ENCODE measurements at places on chromosomes 5 and 9.

DNA sequence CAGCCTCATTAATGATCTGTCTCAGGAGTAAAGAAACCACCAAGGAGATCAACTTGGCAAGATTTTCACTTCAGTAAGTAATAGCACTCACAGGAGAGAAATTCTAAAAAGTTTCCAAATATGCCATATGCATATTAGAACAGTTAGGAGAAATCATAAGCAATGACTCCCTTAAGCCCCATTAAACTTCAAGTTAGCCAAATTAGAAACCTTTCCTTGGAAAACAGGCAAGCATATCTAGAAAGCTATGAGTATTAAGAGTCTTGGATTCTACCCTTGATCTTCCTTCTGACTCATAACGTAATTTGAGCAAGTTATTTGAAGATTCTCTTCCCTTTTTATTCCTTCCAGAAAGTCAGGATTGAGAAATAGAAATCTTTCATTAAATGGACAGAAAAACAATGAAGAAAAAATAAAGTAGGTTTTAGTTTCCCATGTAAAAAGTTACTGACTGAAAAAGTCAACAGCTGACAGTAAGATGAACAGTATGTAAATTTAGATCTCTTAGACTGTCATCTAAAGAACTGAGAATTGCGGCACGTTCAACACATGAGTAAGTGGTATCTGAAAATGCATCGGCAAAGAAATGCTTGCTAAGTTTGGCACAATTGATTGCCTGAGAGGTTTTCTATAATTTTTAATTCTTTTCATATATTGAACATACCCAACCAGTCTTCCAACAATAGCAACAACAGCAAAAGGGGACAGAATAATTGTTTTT, 565.7 kb upstream of the FTMT start:
- DNase-seq = no peak

DNA sequence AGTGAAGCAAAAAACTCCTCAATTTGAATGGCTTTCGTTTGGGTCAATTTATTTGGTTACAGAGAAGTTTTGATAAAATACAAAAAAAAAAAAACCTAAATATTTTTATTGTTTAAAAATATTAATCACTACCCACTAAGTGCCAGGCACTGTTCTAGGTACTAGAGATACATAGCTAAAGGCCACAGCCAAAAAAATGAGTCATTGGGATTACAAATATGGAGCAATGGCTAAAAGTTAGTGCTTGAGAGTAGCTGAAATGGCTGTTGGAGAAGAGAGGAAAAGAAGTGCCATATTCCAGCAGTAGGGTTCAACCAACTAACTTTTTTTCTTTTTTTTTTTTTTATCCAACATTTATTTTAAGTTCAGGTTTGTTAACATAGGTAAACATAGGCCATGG, 130.1 kb upstream of the PTGER4 start:
- DNase-seq = no peak

DNA sequence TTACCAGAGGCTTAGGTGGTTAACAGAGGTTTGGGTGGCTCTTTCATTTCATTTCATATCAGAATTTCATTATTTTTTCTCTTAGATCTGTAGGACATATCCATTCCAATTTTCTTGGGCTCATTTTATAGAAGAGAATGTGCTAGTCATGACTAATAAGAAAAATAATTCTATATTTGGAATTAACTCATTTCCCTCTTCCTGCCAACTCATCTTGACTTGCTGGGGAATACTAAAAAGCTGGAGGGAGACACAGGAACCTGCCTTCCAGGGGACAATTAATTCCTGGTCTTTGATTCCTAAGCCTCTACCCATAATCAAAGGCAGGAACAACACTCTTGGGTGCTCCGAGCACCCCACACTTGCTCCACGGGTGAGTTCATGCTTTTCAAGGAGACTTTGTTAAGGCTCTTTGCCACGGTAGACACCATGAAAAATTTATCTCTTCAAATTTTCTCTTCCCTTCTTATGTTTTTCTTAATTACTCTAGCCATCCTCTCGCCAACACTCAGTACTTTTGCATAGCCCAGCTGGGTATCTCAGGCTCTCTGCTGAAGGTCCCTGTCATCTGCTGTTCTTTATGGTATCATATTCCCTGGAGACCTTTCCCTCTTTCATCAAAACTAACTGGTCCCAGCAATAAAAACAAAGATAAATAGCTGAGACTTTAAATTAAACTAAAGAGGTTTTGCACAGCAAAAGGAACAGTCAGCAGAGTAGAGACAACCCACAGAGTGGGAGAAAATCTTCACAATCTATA, 273.9 kb downstream of the NPR3 start:
- DNase-seq = no peak

DNA sequence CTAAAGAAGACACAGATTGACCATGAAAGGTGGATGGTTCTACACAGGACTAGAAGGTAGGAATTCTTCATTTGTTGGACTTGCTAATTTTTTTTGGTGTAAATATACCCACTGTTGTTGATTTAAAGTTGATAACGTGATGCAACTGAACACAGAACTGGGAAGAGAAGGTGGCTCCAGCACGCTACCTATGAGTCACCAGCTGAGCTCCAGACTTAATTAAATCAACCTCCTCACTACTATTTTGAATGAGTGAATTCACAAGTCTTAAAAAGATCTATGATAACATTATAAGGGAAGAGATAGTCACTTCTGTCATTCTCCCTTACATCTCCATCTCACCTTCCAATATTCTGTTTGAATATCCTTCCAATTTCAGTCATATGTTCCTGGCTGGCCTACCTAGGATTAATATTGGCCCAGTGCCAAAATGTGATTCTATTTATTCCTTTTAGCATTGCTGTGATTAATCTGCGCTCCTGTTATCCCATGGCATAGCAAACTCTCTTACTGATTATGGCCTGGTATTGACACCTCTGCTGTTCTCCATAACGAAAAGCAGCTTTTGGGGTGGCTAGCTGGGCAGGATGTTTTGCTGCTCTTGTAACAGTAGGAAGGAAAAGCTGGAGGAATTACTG, 135.9 kb upstream of the CCDC152 start:
- no peak for DNase-seq

GRCh38 chr5:170581211-170581610, 77.4 kb downstream of the KCNIP1 start:
- no peak for DNase-seq

DNA sequence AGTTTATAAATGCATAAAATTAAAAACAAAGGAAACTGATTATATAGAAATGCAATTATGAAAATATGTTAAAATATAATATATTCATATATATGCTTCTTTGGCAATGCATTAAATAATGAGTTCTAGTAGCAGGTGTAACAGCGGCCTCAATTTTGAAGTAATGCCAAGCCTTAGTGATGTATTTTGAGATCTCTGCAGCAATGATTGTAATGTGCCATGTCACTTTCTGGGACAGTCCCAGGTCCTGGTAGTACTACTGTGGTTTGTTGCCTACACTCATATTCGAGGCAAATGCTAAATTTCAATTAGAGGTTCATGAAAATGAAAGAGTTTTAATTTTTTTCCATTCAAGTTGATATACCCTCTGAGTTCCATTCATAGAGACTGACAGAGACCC, 75.8 kb upstream of the ORM1 start:
- DNase-seq = no peak

DNA sequence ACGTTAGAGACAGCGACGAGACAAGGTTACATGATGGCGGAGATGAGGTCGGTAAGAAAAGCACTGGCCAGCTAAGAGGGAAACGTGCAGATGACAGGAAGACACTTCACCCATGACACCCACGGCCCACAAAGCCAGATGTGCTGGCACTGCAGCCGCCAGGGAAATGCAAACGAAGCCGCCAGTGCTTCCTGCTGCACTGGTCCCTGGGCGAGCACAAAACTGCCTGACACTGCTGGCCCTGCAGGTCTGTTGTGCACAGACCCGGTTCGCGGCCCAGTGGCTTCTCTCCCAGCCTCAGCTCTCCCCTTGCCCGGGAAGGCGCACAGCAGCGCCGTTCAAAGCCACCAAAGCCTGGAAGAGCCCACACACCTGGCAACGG, 20.3 kb downstream of the QSOX2 start:
- peak; percentile 6 for DNase-seq

DNA sequence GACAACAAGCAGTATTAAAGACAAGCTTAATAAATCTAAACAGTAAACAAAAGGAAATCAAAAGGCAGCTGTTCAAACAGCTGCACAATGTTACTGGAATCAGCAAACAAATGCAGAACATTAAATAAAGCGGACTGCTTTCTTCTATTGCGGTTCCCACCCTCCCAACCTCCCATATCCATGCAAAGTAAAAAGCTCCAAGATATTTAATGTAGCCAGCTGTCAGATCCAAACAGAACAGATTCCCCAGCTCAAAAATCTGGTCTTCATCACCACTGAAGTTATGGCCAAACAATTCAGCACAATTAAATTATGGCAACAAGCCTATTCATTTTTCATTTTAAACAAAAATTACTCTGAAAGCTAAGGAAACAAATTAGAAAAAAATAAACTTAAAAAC, 75.9 kb downstream of the SLC38A9 start:
- no peak for DNase-seq

- DNase-seq = peak; percentile 7
Measured at GRCh38 chr5:178206166-178207101, 2.1 kb downstream of the HNRNPAB start.

GRCh38 chr9:124242331-124243194, 15.2 kb upstream of the NEK6 start:
- no peak for DNase-seq

- DNase-seq = no peak
Measured at GRCh38 chr5:113703266-113703665, 189.8 kb downstream of the YTHDC2 start.

DNA sequence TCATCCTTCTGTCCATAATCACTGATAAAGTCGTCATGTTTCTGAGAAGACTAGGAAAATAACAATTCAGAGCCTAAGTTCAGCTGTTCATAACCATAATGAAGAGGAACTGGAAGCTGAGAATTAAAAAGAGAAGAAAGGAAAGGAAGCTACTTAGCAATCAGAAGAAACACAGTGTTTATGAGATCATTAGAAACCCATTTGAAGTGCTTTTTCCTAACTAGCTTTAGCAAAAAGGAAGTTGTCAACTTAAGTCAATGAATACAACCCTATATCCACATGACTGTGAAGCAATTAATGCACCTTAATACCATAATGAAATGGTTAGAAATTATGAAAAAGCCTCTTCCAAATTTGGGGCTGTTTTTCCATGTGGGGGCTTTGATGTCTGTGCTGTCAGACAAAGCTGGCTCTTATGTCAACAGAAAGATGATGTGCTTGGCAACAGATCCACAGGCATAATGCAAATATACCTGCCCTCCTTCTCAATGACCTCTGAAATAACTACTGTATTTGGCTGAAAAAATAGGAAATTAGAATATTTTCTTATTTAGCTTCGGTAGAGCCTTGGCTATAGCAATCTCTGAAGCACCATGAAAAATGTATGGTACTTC, 463.5 kb downstream of the RASEF start:
- DNase-seq = no peak

GRCh38 chr9:123389070-123389469, 33.1 kb downstream of the CRB2 start:
- no peak for DNase-seq

DNA sequence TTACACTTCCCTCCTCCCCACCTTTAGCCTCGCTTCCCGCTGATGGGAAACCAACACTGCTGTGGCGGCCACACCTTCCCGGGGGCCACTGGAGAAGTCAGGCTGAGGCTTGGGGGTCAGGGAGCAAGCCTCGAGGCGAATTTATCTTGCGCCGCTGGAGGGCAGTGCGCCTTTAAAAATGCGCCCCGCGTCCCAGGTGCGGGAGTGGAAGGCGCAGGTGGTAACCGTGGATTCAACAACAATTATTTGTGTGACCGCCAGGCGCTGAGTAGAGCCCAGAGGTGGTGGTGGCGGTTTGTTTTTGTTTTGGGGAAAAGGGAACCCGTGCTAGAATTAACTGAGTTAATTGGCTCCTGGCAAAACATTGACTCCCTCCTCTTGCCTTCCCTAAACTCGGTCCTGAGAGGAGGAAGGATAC, 1.1 kb downstream of the CFAP77 start:
- DNase-seq = peak; percentile 72

DNA sequence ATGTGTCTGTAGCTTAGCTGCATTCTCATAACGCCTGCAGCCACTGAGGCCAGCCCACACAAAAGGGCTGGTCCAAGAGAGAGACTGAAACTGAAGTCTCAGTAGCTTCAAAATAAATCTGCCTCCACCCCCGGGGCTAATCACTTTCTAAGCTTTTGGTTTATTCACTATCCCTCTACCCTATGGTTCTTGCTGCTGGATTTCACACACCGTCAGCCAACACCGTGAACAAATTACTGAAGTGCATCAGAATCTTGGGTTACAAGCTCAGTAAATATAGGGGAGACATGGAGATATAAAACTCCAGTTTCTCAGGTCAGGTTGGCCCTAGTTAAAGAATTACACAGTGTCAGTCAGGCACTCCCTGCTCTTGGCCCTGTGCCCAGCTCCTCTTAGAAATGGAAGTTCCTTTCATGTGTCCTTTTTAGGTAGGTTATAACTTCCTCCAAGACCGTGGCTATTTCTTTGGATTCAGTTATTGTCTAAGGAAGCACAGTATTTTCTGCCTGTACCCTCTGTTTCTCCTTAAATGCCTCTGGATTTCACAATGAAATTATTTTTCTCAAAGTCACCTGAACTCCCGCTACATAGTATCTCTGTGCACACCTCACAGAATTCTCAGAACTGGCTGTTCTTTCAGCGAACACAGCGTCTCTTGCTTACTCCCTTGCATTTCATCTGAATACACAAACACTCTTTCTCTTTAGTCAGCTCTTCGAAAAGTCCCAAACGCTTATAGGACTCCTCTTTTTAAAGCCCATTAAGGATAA, 112.5 kb downstream of the FAM174A start:
- DNase-seq = peak; percentile 33

GRCh38 chr5:105828821-105829220, 1841.9 kb downstream of the EFNA5 start:
- DNase-seq = no peak

- no peak for DNase-seq
Measured at GRCh38 chr9:132846918-132847515, 31.1 kb downstream of the AK8 start.

DNA sequence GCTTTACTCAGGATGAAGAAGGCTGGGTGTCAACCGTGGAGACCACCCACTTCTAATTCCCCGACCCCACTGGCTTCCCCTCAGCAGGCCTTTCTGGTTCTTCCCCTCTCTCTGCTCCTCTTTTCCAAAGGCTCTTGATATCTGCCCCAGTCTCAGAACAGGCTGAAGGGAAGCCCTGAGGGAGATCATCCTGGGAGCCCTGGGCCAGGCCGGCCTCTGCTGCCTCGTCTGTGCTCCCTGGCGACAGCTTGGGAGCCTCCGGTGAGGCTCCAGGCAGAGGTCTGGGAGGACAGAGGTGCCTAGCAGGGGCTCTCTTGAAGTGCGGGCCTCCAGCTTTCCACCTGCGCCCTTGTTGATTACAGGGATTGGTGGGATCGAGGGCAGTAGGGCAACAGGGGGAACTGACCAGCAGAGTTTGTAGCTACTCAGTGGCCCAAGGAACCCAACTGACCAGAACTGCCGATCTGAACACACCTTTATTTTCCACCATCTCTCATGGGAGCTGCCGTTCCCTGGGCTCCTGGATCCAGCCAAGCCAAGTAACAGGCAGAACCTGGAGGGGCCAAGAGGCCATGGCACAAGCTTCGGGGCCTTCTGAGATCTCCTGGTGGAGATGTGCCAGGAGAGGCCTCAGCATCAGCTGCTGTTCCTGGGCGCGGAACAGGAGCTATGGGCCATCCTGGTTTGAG, 198.5 kb downstream of the CACNA1B start:
- no peak for DNase-seq

Data from CD4-positive, alpha-beta T cell treated with Interleukin-15 for 4 hours (primary cell).